ENCODE measurements at places on chromosomes 12 and 14.

GRCh38 chr12:121558956-121559355 is 21.9 kb downstream of the KDM2B start:
- no peak for DNase-seq

DNA sequence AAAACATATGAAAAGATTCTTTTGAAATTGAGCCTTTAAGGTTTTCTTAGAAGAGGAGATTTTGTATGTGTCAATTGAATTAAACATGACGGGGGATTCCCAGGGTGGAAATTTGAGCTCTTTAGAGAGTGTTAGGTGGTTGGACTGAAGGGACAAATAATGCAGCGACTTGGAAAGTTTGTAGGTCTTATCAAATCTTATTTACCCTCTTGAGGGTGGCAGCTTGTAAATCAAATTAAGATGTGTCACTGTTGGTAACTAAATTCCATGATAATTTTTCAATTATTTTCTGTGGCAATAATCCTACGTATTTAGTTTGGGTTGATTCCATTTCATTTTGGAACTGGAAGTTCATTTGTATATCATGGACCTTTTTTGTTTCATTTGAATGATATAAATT is 33.7 kb upstream of the LRIG3 start:
- DNase-seq = no peak

GRCh38 chr12:7197841-7198240 is 8.4 kb downstream of the PEX5 start:
- no peak for DNase-seq

- no peak for DNase-seq
Measured at GRCh38 chr14:68775614-68776126, 17.2 kb downstream of the ZFP36L1 start.
